BE2C (cell line): ENCODE measurements at places on chromosomes 11 and 22.

GRCh38 chr11:78244546-78245255, 56.0 kb downstream of the USP35 start:
- no peak for DNase-seq

DNA sequence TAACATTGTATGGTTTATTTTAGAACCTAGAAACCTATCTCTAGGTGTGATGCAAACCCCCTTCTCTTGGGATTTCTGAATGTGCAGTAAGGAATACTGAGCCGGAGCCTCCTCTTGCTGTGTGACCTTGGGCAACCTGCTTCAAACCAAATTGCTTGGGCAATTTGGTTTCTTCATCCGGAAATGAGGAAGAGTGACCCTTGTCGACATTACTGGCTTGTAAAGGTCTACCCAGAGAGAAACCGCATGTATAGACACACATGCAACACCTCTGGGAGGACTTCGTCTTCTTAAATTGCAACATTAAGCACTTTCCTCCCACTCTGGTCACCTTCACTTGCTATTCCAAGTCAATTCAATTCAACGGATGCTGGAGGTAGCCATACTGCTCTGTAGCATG, 19.6 kb upstream of the TP53I11 start:
- no peak for DNase-seq

DNA sequence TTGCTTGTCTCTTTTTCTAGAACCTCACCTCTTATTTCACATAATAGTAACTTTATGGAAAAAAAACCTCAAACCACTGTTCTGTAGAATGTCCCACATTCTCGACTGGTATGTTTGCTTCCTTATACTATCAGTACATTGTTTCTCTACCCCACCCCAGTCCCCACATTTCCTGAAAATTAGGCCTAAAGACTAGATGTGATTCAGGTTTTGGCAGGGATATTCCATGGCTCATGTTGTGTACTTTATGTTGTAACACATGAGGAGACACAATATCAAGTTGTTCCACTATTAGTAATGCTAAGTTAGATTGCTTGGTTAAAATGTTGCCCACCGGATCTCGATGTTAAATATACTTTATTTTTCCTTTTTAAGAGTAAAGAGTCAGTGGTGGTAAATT, 34.7 kb downstream of the DDIAS start:
- no peak for DNase-seq

GRCh38 chr22:27809226-27809603, 7.7 kb upstream of the MN1 start:
- DNase-seq, result no peak
